ENCODE measurements at places on chromosomes 7 and 10. TPM values are rescaled to one million over a fixed set of nuclear protein-coding genes. Genes with fewer than 3 reads are reported as not detected.

DNA sequence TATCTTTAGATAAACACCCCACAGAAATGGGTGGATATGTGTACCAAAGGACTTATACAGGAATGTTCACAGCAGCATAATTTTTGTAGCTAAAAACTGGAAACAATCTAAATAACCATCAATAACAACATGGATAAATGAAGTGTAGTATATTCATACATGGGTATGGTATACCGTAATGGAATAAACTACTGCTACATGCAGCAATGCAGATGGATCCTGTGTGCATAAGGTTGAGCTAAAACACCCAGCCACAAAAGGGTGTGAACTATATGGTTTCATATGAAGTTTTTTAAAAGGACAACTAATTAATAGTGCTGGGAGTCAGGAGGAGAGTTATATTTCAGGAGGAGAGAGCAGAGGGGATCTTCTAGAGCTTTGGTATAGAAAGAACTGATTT is 389.6 kb downstream of the GFRA1 start:
- DNase-seq = no peak

DNA sequence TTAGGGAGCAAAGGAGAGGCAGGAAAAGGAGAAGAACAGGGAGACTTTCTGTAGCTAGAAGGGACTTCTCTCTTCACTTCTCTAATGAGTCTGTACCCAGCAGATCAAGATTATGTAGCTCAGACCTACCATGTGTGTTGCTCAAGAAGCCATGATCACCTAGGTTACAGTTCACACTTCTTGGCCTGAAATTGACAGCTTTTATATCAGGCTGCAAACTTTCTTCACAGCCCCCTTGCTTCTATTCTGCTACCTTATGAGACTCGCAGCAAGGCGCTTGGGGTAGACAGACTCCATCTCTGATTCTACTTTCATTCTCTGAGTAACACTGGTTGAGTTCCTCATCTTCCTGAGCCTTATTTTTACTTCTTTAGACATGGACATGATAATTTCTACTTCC is 19.6 kb upstream of the GIMAP2 start:
- DNase-seq = no peak

GRCh38 chr7:84224505-84224904 is 29.9 kb upstream of the SEMA3A start:
- no peak for DNase-seq

GRCh38 chr10:119281581-119282071 is 74.3 kb downstream of the GRK5 start:
- DNase-seq = no peak

GRCh38 chr7:142796001-142796500 is 25.3 kb downstream of the PRSS2 start:
- DNase-seq = no peak

GRCh38 chr10:42940487-42941294 is 136.2 kb upstream of the RET start:
- no peak for DNase-seq

- DNase-seq = no peak
Observed at GRCh38 chr7:125599387-125599786, 669.8 kb upstream of the POT1 start.

DNA sequence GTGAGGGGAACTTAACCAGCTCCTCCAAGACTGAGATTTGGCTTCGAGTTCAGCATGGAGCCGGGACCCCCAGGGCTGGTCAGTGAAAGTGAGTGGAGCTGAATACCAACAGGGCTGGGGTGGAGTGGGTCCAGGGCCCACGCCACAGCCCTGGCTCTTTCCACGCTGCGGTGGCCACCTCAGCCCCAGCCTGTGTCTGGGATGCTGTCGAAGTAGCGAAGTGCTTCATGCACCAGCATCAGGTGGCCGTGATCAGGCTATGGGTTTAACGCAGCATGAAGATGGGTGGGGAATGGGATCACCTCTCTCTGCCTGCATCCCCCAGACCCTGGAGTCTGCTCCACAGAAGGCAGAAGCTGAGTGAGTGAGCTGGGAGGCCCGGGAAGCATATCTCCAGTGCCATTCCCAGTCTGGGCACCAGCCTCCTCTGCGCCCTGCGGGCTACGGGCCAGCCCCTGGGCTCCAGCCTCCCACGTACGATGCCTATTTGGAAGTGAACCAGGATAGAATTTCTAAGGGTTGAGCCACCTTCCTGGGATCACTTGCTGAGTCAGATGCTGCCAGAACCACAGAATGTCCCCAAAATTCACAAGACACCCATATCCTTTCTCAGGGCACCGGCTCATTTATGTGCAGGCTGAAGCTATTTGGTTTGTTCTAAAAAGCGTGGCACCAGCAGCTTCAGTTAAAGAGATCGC is 131.1 kb upstream of the CHST15 start:
- DNase-seq = no peak

- DNase-seq = peak; percentile 55
Observed at GRCh38 chr10:18333621-18334020, 193.4 kb downstream of the CACNB2 start.

DNA sequence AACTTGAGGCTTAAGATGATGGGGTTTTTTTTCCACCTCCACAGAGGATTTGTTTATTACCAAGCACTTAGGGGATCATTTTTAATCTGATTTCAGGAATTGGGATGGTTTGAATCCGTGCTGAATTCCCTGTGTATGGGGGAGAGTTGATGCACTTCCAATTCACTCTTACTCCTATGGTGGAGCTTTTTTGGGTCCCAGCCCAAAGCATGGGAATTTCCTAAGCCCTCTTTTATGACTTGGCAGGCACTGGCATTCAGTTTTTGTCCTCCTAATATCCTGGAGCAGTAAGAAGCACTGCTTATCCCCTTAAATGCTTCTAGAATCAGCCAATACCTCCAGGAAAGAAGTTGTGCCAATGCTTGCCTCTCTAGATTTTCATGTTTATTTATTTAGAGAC is 78.7 kb downstream of the HYCC1 start:
- DNase-seq = no peak

DNA sequence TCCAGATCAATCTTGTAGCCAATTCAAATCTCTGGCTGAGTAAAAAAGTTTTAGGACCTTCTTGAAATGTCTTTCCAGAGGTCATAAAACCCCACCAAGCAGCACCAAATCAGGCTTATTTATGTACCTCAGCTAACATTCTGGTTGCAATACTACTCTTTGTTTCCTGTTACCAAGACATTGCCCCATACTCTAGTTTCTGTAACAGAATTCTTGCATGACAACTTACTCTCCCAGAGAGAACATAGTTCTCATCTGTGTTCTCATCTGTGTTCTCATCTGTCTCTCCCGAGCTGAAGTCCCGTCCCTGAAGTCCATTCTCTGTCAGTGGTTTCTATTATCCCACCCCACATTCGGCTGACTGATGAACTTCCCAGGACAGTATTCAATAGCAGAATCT is 1285.1 kb downstream of the XPNPEP1 start:
- DNase-seq = no peak

- DNase-seq = no peak
Observed at GRCh38 chr10:6609625-6610024, 29.5 kb upstream of the PRKCQ start.

GRCh38 chr7:96499532-96499931 is 177.6 kb upstream of the SLC25A13 start:
- DNase-seq = no peak

DNA sequence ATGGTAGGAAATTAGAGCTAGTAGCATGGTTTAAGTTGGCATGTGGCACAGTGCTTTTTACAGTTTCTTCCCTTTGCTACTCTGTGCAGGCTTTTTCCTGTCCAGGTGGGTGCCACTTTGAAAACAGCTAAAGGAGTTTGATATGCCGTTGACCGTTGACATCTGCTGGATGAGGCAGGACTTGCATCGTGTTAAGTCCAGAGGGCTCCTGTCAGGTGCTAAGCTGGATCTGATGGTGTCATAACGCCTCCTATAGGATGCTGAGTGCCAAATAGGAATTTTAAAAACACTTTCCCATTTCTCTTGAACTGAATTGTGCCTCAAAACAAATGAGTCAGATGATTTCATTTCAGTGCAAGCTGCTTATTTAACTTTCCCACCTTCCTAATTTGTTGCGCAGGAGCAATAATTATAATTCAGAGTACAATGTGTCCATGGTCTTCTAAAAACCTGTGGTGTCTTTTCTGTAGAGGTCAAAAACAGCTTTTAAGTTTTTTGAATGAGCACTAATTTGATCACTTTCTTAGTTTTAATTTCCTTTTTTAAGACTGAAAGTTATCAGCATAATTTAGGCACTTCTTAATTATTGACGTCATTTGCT is 178.3 kb downstream of the CDCA7L start:
- peak; percentile 28 for DNase-seq

- DNase-seq = no peak
Observed at GRCh38 chr10:121819049-121819448, 108.8 kb downstream of the ATE1 start.

DNA sequence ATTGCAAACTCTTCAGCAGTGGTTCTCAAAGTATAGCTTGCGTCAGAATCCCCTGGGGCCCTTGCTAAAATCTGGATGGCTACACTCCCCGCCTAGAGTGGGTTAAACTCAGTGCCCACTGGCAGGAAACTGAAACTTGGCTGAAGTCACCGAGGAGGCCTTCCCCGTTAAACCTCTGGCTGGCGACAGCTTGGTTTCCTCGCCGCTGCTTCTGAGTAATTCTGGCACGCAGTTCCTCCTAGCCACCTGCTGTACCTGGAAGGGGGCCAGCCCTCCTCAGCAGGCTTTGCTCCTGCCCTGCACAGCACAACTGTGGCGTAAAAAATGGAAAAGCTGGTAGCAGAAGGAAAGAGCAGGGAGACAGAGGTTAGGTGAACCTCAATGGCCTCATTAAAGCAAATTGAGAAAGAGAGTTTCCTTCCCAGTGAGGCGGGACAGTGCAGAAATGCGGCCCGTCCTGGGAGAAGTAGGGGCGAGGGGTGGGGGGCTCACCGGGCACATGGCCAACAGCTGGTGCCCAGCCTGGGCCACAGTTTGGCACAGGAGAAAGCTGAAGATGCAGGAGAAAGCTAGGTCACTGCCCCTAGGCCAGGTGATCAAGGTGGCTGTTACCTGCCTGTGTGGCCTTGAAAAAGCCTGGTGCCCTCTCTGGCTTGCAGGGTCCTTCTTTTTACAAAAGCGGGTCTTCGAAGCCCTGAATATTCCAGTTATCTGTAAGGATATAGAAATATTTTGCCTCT is 46.6 kb downstream of the ALOX5 start:
- peak; percentile 57 for DNase-seq

DNA sequence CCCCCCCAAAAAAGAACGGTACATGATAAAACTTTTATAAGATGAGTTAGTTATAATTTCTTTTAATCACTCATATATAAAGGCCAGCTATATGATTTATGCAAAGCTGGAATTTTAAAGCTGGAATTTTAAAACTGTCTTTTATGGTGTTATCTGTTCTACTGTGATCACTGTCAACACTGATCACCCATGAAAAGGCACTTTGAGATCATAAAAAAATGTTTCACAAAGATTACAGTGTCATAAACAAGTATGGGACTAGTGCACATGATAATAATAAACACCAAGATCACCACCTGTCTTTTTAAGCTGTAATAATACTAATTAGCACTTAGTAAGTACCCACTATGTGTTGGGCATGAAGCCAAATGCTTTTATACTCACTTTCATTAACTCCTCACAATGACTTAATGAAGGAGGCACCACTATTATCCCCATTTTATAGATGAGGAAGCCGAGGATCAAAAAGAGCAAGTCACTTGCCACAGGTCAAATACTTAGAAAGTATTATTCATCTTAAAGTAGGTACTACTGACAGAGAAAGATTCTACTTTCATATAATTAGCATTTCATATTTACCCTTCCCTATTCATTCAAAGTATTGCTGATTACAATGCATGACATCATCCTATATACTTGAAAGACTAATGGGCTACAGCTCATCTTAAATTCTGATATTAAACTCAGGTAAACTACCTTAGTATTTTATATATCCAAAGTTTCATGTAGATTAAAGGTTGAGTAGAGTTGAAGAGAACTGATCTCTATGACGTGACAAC is 8.3 kb upstream of the RHOBTB1 start:
- no peak for DNase-seq

GRCh38 chr10:61819208-61819607 is 82.3 kb upstream of the ARID5B start:
- no peak for DNase-seq

- no peak for DNase-seq
Observed at GRCh38 chr7:101173752-101174244, 6.3 kb downstream of the NAT16 start.

DNA sequence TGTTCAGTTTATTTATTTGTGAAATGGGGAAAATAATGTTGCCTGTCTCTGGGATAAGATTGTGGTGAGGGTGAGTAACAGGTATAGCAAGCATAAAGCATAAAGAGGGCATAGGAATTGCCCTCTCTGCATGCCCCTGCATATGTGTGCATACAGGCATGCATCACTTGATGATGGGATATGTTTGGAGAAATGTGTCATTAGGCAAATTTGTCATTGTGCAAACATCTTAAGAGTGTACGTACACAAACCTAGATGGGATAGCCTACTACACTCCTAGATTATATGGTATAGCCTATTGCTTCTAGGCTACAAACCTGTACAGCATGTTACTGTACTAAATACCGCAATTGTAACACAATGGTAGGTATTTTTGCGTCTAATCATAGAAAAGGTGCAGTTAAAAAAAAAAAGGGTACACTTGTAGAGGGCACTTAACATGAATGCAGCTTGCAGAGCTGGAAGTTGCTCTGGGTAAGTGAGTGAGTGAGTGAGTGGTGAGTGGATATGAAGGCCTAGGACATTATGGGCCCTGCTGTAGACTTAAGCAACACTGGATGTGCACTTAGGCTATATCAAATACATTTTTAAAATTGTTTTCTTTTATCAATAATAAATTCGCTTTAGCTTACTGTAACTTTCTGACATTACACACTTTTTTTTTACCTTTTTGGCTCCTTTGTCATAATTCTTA is 386.5 kb upstream of the ANKRD30A start:
- no peak for DNase-seq

Gene PIK3CG
- polyA plus RNA-seq = 3.0 TPM

Gene SPDYE3
- 5.7 TPM for polyA plus RNA-seq

Gene CCDC172
- polyA plus RNA-seq = not detected

Gene TBC1D12
- polyA plus RNA-seq = 25.7 TPM

Gene HECW1
- 2.4 TPM for polyA plus RNA-seq

Gene TMEM60
- polyA plus RNA-seq = 27.9 TPM

Gene SEMA3E
- polyA plus RNA-seq = 28.1 TPM
